ENCODE measurements at places on chromosomes 3 and 15.

DNA sequence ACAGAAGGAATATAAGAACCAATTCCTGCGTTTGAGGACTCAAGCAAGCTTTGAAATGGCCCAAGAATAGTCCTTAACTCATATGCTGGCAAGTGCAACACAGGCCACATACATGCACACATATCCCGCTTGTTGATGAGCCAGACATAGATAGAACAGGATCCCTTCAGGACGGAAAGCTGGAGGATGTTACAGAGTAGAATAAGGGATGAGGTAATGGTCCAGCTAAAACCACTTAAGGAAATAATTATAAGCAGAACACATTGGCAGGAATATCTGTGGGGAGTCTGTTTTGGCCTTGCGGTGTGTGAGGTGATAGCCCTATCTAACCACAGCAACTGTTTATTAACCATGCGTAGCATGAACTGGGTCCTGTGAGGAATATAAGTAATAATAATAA is 25.0 kb downstream of the SCG3 start:
- DNase-seq = no peak

DNA sequence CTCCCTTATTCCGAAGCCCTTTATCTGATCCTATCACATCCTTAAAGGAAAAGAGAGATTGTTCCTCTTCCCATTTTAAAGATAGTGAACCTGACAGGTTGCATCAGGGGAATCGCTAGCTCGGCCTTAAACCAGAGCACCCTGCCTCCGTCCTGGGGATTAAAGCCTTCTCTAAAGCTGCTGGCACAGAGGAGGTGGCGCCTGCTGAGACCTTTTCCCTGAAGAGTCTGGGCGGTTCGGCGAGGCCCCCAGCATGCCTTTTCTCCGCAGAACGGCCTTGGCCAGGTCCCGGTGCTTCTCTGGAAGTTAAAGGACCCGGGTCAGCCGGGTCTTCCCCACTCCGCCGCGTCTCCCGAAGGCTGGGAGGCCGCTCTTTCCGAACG is 593 bp downstream of the FAM219B start:
- DNase-seq = no peak

DNA sequence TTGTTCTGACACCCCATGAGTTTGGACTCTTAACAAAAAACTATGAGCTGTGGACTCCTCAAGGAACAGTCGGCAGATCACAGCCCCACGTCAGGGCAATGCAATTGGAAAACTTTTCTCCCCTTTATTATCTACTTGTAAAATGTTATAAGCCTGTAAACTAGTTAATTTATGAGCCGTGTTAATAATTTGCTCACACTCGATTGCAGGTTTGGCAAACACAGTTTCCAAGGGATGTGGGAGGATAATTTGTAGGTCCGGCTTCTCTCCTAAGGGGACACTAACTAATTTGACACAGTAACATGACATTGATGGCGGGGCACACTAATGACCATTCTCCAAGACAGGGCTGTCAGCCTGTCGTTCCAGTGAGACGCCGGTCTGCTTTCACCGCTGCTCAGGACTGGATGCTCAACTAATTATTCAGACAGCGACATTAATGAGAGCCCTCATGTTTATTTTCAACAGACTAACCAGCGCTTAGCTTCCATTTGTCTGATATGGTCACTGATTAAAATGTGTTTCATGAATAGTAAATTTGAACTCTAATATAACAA is 222.1 kb downstream of the FOXP1 start:
- no peak for DNase-seq

- no peak for DNase-seq
Observed at GRCh38 chr3:188041193-188041592, 112.8 kb upstream of the LPP start.

DNA sequence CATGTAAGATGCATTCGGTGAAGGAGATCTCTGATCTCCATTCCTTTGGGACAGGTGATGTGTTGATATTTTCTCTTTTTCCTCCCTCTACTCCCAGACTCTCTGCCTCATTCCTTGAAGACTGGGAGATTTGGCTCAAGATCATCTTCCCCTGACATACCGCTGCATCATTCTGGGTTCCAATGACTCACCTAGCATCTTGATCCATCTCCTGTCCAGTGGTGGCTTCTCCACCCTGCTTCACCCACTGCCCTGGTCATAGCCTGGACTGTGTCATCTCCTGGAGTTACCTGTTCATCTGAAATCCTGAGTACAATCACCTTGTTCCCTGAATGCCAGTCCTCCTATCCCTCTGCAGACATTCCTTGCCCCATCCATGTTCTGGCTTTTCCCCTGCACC is 57.4 kb upstream of the TRAK1 start:
- no peak for DNase-seq

- DNase-seq = no peak
Observed at GRCh38 chr3:71391361-71391760, 192.2 kb downstream of the FOXP1 start.

- DNase-seq = no peak
Observed at GRCh38 chr3:66227915-66228314, 7.1 kb downstream of the SLC25A26 start.

DNA sequence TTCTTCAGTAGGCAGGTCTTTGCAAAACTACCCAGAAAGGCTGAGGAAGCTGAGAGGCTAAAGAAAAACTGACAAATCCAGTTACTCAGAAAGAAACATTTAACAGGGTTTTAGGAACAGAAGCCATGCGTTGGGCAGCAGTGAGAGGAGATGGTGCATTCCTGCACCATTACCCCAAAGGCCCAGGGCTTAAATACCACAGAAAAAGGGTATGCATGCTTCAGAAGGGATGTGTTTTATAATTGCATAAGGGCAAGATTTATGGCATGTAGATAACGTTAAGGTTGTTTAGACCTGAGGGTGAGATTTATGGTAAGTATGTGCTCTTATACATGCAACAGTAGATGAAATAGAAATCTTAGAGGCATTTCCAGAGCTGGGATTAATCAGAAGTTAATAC is 10.0 kb downstream of the C3orf52 start:
- DNase-seq = no peak

DNA sequence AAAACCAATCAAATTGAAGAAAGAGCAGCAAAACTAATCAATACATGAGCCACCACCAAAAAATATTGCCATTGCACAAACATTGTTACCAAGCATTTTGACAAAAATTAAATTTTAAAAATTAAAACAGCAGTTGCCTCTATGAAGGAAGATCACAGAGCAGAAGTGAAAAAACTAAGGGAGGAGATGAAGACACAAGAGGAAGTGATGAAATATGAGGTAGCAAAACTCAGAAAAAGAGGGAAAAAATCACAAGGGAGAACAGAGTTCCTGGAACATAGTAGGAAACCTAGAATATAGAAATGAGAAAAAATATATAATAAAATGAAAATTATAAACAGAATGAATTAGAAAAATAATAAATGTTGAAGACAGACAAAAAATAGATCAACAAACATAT is 7.3 kb upstream of the SERPINI2 start:
- DNase-seq = no peak

DNA sequence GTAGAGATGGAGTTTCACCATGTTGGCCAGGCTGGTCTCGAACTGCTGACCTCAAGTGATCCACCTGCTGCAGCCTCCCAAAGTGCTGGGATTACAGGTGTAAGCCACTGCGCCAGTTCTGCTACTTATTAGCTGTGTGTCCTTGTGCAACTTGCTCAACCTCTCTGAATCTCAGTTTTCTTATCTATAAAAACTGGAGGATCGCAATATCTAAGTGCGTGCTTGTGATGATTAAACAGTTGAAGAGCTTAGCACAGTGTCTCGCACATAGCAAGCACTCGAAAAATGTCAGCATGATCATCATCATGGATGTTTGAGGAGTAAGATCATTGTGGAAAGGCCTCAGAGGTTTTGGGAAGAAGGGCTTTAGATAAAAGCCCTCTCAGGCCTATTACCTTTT is 10.8 kb downstream of the CLCN2 start:
- no peak for DNase-seq

GRCh38 chr15:40452296-40453090 is 11.7 kb downstream of the BAHD1 start:
- DNase-seq = no peak

- no peak for DNase-seq
Observed at GRCh38 chr15:52247461-52247860, 48.1 kb downstream of the MYO5C start.

DNA sequence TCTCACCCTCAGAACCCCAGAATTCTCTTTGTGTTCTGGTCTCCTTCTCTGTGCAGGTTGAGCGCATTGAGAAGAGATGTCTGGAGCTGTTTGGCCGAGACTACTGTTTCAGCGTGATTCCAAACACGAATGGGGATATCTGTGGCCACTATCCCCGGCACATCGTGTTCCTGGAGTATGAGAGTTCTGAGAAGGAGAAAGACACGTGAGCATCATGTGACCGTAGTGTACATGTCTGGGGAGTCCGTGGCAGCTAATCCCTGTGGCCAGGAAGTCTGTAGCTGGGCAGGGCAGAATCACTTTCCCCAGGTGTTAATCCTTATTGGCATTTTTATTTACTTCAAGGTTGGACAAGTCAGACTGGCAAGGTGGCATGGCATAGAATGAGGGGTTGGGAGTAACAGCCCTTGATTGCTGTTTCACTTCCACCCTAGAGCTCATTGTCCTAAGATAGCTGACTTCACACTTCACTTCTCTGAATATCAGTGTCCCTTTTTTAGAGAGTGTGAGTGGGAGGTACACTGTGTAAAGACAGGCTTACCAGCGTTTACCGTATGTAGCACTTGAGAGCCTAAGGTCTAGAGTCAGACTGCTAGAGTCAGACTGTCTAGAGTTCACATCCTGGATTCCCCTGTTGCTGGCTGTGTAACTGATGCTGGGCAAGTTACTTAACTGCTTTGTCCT is 4.4 kb downstream of the MTMR14 start:
- DNase-seq = no peak

DNA sequence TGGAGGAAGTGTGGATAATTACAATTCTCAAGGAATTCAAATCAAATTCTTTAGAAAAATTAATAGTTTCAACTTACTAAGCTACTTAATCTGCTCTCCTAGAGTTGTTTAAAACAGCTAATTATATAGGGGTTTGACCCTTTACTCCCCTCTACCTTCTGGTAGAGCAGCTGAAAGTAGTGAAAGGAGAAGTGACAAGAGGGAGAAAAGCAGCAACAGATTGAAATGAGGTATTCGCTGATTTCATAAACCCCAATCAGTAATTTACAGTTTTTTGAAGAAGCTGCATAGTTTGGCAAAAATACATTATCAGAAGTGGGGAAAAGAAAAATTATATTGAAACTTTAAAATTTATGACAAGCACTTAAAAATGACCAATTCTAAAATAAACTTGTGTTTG is 52.8 kb downstream of the ZMAT3 start:
- DNase-seq = no peak

- no peak for DNase-seq
Observed at GRCh38 chr15:48913141-48913540, 35.2 kb downstream of the EID1 start.

DNA sequence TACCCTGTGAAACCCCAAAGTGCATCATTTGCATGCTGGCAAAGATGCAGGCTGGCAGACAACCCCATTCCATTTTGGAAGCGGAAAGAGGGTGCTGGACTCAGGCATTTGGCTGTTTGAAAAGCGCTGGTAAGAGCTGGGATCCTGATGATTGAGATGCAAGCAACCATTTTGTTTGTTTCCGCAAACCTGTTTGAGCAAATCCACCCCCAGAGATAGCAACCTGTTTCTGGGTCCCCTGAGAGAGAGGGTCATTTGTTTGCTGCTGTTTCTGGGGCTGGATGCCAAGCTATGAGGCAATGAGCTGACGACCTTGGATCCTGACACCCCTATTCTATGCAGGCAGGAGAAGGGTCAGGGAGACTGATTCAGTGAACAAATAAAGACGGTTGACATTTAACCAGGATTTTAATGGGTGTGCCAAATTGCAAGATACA is 9.8 kb downstream of the SLC6A1 start:
- no peak for DNase-seq

- DNase-seq = no peak
Observed at GRCh38 chr3:64253689-64254088, 28.4 kb upstream of the PRICKLE2 start.
